D721Med (cell line): ENCODE measurements at places on chromosomes 5 and 9.

DNA sequence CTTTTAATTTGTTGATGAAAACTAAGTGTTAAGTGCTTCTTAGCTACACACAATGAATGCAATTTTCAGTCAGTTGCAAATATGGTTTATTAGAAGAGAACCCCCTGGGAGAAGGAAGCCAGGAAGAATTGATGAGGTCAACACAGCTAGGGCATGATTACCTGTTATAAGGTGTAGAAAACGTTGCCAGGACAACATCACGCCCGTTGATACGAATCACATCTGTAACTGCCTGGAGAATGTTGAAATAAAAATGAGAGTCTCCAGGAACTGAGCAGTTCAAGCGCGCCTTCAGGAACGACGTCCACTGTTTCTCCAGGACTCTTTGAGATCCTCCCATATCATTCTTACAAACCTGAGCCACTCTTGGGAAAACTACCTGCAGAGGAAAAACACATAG is 88.0 kb downstream of the SEMA6A start:
- no peak for DNase-seq

GRCh38 chr5:165887147-165887546 is 2381.7 kb downstream of the MAT2B start:
- DNase-seq, result no peak

DNA sequence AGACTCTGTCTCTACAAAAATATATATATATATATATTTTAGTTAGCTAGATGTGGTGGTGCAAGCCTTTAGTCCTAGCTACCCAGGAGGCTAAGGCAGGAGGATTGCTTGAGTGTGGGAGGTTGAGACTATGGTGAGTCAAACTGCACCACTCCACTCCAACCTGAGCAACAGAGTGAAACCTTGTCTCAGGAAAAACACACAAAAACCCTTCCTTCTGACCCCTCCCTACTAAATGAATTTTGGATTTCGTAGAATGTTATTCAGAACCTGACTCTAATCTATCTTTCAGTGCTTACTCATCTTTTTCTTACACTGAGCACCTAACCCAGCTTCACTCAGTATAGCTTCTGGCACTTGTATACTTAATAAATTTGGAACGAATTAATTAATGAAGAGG is 35.2 kb upstream of the IL7R start:
- DNase-seq, result no peak

- no peak for DNase-seq
Measured at GRCh38 chr9:76537150-76537646, 78.2 kb downstream of the GCNT1 start.

DNA sequence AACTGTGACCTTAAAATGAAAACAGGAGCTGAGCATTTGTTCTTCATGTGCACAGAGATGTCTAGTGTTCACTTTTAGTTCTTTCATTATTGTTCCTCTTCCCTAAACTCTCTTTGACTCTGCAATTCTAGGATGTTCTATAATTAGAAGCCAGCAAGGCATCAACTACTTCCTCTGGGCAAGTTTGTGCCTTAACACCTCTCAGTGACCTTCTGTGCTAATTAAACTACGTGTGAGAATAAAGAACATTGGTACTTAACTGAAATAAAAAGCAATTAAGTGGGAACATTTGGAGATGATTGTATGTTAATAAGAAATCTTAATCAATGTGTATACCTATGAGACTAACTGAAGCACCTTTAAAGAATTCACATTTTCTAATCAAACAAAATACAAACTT is 242.8 kb downstream of the RASEF start:
- no peak for DNase-seq

- no peak for DNase-seq
Measured at GRCh38 chr5:36363744-36364143, 62.0 kb upstream of the RANBP3L start.

DNA sequence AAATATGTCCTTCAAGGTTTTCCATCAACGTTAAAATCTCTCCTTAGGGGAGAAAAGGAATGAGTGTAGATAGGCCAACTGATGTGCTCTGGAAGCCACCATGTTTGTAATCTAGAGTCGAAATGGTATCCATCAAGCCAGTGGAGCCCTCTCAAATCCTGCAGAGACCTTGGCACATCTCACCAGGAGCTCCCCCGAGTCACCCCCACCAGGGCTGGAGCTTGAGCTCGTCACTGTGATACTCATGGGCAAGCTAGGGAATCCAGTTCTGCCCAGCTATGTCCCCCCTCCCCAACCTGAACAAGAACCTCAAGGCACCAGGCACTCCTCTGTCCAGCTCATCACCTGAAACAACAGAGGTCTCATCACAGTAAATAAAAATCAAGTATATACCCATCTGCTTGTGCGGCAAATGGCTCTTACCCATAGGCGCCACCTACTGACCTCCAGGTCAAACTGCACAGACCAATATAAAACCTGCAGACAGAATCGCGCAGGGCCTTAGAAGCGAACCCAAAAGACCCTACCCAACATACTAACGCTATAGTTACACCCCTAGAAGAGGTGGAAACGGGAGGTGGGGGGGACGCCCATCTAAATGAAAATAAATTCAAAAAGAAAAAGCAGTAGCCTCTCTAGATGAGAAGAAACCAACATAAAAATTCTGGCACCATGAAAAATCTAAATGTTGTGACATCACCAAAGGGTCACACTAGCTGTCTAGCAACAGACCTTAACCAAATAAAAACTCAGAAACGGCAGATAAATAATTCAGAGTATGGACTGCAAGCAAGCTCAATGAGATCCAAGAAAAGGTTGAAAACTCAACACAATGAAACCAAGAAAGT is 75.0 kb downstream of the TTC39B start:
- DNase-seq, result no peak

DNA sequence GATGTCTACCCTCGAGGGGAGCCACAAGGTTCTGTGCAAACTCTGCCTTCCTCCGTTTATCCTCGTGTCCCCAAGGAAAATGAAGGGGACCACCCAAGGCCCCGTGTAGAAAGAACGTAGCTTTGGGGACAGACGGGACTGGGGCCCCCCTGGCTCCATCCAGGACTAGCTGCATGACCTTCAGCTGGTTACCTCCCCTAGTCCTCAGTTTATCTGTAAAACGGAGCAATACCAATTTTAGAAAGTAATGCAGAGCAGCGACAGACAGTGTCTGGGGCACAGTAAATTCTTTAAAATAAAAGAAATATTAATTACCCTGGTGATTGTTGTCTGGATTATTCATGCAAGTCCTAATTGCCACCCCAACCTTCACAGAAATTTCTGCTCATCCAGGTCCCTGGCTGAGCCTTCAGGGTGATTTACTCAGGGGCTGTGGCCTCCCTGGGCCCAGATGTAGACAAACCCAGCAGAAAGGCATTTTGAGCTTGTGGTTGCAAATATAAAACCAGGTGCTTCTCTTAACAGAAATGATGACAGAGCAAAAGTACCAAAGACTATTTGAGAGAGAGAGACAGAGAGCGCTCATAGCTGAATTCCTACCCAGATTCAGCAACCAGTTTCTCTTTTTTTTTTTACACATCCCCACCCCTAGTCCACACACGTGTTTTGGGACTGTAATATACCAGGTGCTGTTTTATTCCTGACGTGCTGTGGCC is 155.1 kb upstream of the SMIM23 start:
- DNase-seq, result no peak

GRCh38 chr5:140571105-140571504 is 6.5 kb downstream of the SLC35A4 start:
- no peak for DNase-seq

DNA sequence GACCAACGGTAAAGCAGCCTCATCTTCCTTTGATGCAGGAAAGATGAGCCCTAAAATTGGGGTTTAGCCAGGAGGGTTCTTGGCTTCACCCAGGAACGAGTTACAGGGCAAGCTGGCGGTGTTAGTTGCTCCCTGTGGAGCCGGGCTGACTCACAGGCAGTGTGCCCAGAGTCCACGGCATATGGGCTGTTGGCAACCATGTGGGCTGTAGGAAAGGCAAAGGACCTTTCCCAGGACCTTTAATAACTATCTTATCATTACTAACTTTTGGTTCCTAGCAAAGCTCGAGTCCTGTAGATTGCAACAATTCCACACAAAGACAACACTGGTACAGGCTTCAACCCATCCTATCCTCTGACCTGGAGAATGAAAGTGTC is 29.8 kb upstream of the CLPTM1L start:
- no peak for DNase-seq

DNA sequence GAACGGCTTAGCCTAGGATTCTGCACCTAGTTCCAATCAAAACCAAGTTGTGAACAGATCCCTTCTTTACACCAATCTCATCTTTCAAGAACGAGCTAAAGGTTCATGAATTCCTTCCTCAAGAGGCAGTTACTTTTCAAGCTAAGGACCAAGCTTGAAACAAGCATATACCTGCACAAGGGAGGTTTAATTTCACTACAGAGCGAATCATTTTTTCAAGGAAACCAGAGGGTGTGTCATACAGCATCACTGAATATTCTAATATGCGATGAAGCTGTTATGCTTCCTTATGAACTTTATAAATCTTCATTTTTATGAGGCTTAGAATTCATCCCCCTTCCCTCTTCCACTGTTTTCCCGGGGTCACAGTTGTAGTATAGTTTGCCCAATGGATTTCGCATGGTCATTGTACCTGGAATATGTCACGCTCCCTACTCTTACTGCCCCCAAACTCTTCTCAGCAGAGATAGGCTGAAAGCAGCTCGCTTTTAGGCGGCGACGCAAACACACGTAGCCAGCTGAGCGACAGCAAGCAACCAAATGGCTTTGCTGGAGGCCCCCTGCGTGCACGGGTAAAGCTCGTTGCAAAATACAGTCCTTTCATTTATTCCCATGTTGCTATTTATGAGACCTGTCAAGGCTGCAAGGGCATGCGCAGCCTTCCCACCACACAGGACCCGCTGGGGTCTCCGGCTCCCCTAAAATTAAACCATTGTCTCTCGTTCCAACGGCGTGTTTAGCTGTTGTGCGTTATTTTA is 832 bp downstream of the LMBRD2 start:
- DNase-seq, result no peak

DNA sequence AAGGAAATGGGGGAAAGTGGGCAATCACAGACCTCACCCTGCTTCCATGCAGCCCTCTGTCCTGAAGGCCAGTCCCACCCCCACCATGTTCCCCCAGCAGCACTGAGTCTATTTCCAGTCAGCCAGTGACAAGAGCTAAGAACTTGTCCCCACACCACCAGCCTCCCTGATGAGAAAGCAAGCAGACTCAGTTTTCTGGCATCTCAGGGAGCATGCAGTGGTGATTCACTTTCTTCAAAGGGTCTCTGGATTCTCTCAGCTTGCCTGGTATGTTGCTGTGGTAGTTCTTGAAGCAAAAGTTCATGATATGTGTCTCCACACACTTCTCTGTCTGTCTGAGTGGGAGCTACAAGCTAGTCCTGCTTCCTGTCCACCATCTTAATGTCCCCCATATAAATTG is 799.9 kb upstream of the TYRP1 start:
- no peak for DNase-seq

DNA sequence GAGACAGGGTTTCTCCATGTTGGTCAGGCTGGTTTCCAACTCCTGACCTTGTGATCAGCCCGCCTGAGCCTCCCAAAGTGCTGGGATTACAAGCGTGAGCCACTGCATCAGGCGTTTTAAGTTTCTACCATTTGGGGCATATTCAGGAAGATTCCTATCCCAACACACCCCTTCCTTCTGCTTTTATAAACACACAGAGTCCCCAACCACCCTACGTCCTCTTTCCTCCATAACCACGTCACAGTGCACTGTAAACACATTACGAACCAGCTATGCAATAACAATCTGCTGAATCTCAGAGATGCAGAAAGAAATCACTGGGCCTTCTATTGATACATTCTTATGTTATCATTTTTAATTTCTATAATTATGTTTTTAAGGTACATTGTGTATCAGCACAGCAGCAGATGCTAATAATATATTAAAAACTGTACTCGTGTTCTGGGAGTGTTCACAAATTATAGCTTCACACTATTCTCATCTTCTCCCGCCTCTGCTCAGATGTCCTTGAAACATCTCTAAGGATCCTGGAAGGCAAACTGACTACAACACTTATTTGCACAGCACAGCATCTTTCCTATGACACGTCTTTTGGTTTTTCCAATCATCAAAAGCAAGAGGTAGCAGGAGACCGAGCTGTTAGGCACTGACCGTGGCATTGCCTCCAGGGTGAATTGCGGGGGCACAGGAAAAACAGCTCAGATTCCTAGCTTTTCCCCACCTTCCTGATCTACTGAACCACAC is 60.2 kb downstream of the KCNIP1 start:
- no peak for DNase-seq

DNA sequence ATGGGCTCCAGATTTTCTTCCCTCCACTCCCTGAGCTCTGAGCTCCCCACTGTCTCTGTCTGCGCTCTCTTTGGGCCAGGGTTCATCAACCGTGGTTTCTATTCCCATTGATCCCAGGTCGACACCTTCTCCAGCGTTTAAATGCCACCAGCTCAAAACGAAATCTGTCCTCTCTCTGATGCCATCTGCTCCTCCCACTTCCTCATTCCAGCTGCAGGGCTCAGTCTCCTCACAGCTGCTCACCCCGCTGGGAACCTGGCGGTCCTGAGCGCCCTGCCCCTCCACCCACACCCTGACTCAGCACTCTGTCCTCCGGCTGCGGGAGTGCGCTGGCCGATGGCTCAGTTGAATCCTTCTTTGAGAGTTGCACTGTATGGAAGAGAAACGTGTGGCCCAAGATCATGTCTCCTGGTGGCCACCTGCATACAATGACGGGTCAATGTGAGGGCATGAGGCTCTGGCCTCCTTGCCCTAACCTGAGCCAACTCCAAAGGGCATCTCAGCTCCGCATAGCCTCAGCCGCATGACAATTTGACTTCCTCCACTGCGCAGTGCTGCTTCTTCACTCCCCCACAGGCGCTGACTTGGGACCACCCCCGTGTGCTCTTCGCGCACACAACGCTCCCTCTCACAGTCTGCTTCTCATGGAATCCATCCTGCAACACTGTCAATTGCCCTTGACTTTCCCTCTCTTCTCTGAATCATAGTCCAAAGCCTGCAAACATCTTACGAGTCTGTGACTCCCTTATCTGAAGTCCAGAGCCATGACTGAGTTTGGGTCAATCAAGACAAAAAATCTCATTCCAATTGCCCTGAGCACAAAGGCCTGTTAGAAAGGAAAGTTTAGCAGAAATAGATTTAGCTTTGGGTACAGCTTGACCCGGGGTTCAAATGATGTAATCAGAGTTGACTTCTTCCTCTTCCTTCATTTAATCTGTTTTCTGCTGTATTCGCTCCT is 82.4 kb downstream of the PTCH1 start:
- no peak for DNase-seq

- DNase-seq, result no peak
Measured at GRCh38 chr9:69582018-69582417, 90.2 kb downstream of the APBA1 start.
